Epithelial cell of prostate (primary cell): ENCODE measurements at places on chromosomes 6 and 20.

DNA sequence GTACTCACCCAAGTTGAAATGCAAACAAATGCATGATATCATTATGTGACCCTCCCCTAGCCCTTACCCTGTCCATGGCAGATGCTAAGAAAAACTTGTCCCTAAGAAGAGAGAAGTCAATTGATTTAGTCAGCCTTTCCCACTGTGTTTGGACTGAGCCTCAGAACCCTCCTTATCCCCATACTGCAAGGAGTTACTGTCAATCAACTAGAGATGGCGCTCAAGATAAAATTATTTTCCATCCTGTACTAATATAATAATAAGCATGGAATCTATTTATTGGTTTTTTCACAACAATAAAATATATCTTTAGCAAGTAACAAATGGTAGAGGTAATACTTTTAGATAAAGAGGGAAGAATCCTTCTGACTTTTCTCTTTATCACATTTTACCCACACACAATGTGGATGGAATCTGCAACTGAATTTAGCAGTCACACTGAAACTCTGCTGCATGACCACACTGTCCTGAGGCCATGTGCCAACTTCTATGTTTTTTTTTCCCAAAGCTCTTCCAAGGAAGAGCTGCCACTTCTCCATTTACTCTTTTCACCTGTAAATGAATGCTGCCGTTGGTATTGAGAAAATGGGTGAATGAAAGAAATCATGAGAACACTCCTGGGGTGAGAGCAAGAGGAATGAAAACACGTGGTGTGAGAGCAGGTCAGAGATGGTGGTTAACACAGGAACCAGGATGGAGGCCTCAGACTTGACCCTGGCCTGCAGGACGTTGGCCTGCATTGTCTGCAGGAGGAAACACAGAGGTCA is 10.5 kb downstream of the NT5E start:
- DNase-seq, result no peak

DNA sequence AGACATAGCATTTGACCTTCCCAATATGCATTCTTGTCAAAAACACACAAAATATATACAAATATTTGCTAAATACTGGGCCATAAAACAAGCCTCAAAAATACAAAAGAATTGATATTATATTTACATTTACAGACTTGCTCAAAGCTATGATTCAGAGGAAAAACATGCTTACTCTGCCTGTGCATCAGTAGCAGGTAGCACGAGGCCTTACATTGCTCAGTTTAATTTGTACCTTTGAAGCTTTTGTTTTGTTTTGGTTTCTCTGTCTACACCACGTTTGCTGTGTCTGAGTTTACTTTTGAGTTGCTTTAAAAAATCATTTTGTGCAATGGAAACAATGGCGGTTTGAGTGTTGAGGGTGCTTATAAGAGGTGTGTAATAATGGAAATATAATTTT is 99.3 kb downstream of the PHF3 start:
- peak; percentile 20 for DNase-seq

DNA sequence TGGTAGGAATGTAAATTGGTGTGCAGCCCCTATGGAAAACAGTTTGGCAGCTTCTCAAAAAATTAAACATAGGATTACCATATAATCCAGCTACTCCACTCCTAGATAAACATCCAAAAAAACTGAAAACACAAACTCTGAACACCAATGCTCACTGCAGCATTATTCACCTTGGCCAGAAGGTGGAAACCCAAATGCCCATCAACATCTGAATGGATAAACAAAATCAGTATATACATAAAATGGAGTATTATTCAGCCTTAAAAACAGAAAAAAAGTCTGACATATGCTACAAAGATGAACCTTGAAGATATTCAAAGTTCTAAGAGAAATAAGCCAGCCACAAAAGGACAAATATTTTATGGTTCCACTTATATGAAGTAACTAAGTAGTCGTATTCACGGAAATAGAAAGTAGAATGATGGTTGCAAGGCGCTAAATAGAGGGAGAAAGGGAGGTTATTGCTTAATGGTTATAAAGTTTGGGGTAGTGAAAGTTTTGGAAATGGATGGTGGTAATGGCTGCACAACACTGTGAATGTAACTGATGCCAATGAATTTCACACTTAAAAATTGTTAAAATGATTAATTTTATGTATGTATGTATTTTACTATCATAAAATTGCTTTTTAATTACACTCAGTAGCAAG is 4.0 kb downstream of the PHF10 start:
- no peak for DNase-seq

DNA sequence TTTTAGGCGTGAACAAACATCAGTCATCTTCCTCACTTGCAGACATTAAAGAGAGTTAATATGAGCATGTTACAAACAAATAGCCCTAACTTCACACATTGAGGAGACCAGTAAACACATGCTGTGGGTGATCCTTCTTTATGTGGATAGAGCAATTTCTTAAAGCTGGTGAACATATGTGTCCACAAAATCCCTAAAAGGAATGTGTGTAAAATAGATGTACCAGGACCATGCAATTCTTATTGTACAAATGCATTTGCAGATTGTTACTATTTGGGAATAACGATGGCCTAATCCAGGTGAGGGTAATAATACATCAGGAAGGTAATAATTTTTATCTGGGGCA is 228.9 kb downstream of the ALDH8A1 start:
- DNase-seq, result no peak

DNA sequence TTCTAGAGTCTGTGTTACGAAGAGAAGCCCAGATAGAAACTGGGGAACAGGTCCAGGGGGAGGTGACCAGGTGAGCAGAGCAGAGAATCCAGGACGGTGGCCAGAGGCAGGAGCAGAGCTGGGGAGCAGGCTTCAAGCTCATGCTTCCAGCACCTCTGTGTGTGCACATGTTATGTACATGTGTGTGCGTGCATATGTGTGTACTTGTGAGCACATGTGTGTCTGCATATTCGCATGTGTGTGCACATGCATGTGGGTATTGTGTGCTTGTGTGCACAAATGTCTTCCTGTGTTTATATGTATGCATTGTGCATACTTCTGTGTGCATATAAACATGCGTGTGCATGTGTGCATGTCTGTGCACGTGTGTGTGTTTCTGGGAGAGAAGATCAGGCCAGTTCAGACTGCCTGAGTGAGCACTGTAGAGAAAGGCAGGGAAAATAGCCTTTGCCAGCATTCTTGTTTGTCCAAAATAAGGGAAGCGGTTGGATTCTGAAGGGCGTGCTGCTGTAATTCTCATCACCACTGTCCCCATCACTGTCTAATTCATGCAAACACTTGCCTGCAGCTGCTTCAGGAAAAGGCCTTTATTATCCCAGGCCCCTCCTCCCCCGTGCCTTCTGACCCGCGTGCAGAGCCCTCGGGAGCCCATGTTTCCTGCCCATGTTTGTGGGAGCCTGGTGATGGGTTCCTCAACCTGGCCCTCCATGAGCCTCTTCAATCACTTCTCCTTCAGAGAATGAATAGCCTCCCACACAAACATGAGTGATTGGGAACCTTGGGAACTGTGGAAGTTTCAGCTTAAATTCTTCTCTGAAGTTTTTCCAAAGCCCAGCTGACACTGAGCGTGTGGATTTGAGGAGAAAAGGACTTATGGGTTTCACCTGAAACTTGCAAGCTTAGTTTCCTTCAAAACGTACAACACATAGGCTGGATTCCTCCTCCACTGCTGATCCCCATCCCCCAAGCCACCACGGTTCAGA is 161.7 kb upstream of the AFDN start:
- no peak for DNase-seq

DNA sequence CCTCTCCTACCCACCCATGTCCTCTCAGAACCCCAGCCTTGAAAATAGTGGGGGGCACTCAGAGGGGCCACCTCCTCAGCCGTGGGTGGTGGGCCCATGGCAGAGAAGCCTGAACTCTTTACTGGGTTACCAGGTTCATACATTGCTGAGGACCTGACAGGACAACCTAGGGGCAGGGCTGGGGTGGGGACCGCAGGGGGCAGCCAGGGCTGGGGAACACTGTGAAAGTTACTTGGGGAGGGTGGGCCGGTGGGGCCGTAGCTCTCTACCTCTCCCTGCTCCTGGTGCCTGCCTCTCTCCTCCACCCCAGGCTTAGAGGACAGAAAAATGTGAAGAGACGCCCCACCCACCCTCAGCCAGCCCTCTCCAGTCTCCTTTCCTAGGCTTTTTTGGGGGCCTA is 15.4 kb downstream of the MDFI start:
- DNase-seq, result no peak

DNA sequence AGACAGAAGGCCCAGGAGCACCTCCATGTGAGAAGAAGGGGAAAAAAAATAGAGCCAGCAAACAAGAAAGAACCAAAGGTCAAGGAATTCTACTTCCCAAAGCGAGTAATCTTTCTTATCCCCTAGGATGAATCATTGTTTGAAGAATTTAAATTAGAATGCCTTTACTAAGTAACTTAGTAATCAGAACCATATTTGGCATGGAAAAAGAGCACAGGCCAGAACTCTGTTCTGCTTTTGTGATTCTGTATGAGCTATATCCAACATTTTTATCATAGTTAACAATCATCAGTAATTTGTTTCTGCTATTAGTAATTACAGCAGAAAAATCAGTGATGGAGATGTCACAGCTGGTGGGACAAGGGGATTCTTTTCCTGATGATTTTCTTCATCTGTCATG is 228.8 kb upstream of the FAM83B start:
- DNase-seq, result no peak

DNA sequence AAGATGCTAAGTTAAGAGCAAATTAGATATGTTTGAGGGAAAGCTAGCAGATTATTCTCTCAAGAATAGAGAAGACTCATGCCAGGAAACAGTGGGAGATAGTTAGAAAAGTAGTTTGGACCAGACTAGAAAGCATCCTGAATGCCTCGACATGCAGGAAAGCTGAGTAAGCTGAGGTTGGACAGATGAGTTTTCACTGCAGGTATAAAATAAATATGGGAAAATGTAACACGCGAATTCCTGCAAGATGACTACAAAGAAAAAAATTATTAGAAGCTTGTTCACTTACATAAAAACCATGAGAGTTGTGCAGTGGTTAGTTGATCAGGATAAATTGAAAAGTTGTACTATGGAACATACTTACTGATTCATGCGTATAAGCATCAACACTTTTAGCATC is 484.2 kb upstream of the MANEA start:
- DNase-seq, result no peak

GRCh38 chr6:129490521-129491255 is 219.3 kb downstream of the ARHGAP18 start:
- peak; percentile 94 for DNase-seq

GRCh38 chr20:32972181-32973076 is 31.8 kb downstream of the SUN5 start:
- DNase-seq, result no peak

- peak; percentile 10 for DNase-seq
Measured at GRCh38 chr6:134122775-134123174, 70.4 kb upstream of the SLC2A12 start.

DNA sequence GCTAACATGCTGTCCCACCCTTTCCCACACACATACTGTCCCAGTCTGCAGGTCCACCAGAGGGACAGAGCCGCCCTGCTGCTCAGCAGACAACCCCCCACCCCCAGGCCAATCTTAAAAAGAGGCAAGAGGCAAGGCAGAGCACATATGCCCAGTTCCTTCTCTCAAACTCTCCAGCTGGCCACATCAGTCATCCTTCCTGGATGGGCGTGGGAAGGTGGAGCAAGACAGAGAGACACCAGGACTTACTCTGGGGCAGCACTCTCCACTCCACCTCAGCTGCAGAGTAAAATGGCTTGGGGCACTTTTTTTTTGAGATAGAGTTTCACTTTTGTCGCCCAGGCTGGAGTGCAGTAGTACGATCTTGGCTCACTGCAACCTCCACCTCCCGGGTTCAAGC is 10.8 kb downstream of the MOCS3 start:
- no peak for DNase-seq

- no peak for DNase-seq
Measured at GRCh38 chr20:36604952-36605398, 604 bp upstream of the RAB5IF start.

- no peak for DNase-seq
Measured at GRCh38 chr6:52566201-52566600, 10.7 kb downstream of the TRAM2 start.

- DNase-seq, result no peak
Measured at GRCh38 chr6:703552-703951, 10.6 kb upstream of the EXOC2 start.

DNA sequence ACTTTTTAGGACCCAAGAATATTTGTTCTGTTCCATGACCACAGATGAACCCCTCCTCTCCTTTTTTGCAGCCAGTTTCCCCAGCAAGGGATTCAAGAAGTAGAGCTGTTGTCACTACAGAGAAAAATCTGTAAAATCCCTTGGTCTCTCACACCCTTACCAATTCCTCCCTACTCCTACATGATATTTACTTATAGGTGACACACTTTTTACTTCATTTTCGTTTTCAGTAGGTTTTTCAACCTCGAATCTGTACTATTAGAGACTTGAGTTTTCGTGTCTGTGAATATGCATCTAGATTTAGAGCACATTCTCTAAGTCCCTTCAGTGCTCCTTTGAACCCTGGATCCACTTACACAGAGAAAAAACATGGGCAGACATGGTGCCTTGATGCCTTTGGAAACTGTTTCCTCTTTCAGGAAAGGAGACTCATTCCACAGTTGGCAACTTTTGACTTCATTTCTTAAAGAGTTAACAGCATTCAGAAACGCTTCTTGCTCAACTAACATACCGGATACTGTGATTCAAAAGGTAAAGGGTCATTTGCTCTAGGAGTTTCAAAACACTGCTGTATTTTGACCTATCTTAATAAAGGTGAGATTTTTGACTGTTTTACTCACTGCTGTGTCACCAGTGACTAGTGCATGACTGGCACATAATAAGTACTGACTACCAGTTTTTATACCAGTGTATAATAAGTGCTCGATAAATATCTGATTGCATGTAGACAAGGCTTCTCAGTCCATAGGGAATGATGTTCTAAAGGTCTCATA is 50.6 kb downstream of the LAMA4 start:
- DNase-seq, result peak; percentile 73

- DNase-seq, result peak; percentile 64
Measured at GRCh38 chr6:72149715-72150114, 263.4 kb downstream of the RIMS1 start.

DNA sequence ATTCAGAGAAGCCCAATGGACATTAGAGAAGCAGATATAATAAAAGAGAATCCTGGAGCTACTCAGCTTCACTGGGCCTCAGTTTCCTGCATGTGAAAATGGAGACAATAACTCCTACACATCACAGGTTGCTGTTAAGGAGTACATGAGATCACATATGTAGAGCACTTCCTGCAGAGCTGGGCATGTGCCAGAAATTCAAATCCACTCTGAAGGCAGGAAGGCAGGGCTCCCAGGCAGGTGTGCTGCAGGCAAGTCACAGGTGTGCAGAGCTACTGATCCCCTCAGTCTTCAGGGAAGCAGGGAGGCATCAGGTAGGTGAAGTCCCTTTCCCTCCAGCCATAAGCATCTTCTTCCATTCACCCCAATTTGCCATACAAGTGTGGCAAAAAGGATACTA is 48.0 kb downstream of the DST start:
- DNase-seq, result no peak

GRCh38 chr20:36544134-36545018 is 3.1 kb downstream of the MYL9 start:
- peak; percentile 20 for DNase-seq

GRCh38 chr20:40741507-40742106 is 52.6 kb upstream of the MAFB start:
- no peak for DNase-seq
